Stimulated activated CD8-positive, alpha-beta memory T cell treated with anti-CD3 and anti-CD28 coated beads, Interleukin-2, amount 100 ng/mL, for 1 hour (primary cell): ENCODE measurements at places on chromosomes 1 and 21.

- DNase-seq = no peak
Observed at GRCh38 chr1:210730023-210730422, 401.3 kb downstream of the HHAT start.

DNA sequence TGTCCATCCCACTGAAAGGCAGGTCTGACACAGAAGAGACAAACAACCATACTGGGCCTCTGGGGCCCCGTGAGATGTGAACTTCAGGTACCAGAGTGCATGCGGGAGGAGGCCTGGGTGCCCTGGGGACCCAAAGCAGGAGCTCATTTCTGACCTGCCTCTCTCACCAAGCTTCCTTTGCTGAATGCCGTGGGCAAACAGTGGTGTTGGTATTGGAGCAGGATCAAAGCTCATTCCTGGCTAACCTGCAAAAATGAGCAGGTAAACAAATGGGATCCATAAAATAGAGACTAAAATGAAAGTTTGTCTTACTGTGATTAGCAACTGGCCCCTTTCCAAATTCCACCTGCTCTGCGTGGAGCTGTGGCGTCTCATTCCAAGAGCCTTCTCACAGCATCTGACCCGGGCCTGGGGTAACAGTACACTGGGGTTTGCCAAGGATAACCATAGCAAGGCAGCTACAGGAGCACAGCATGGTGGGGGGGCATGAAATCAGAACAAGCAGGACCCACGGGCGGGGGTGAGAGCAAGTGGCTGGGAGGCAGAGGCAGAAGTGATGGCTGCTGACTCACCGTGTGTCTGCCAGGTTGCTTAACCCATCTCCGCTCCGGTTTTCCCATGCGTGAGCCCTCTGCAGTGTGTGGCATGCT lies 103.6 kb downstream of the KIF26B start:
- DNase-seq = no peak

- DNase-seq = no peak
Observed at GRCh38 chr21:33857846-33858666, 57.5 kb downstream of the ATP5PO start.

- no peak for DNase-seq
Observed at GRCh38 chr1:232667778-232668165, 37.8 kb upstream of the SIPA1L2 start.

GRCh38 chr1:53139951-53140361 lies 2.5 kb downstream of the SLC1A7 start:
- DNase-seq = no peak

DNA sequence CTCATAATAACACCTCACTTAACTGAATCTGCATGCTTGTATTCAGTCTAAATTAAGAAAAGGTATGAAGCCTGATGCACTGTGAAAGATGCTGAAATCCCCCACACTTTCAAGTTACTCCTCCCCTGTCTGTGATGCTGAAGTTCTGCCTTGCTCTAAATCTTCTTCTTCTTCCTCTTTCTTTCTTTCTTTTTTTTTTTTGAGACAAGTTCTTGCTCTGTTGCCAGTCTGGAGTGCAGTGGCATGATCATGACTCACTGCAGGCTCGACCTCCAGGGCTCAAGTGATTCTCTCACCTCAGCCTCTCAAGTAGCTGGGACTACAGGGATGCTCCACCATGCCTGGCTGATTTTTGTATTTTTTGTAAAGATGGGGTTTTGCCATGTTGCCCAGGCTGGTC lies 231.0 kb upstream of the B3GALT2 start:
- no peak for DNase-seq
